Stimulated activated CD4-positive, alpha-beta T cell treated with anti-CD3 and anti-CD28 coated beads, Interleukin-1b, Interleukin-23, amount 100 ng/mL, for 1 hour (primary cell): ENCODE measurements at places on chromosomes 3 and 15.

DNA sequence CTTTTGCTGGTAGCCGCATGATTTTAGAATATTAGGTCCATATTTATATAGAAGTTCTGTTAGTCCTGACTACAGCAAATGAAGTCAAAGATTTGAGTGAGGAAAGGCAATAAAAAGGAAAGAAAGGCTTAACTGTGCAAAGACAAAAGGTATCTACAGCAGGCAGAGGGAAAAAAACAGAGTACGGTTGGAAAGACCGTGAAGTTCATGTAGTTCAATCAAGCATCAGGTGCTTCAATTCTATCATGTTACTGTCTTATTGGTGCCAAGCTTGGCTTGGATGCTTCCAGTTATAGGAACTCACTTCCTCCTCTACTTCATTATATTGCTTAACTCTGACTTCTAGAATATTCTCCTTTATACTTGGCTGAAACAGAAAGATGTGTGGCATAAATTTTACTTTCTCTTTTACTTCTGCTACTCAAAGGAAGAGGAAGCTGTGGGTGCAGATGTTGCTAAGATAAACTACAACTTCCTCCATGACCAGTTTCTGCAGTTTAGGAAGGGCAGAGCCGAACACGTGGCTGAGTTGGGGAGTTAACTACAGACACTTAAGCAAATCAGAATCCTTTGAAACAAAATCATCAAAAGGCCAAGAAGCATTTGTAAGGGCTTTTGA lies 72.6 kb upstream of the ZBED2 start:
- DNase-seq, result peak; percentile 20

DNA sequence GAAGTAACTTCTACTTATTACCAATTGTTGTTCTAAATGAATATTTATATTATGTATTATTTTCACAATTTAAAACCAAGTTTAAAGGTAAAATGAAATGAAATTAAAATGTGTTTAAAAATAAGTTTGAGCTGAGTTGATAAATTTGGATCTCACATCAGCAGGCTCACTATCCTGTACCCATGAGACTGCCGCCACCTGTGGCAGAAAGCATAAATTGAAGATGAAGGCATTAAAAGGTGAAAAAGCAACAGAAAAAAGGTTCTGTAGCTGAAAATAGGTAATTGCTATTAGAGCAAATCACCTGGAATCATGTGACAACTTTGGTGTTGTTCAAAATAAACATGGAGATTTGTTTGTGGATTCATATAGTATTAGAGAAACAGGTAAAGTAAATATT lies 133.0 kb upstream of the CADM2 start:
- DNase-seq, result no peak

- DNase-seq, result no peak
Measured at GRCh38 chr15:83585601-83586335, 68.2 kb upstream of the ADAMTSL3 start.

DNA sequence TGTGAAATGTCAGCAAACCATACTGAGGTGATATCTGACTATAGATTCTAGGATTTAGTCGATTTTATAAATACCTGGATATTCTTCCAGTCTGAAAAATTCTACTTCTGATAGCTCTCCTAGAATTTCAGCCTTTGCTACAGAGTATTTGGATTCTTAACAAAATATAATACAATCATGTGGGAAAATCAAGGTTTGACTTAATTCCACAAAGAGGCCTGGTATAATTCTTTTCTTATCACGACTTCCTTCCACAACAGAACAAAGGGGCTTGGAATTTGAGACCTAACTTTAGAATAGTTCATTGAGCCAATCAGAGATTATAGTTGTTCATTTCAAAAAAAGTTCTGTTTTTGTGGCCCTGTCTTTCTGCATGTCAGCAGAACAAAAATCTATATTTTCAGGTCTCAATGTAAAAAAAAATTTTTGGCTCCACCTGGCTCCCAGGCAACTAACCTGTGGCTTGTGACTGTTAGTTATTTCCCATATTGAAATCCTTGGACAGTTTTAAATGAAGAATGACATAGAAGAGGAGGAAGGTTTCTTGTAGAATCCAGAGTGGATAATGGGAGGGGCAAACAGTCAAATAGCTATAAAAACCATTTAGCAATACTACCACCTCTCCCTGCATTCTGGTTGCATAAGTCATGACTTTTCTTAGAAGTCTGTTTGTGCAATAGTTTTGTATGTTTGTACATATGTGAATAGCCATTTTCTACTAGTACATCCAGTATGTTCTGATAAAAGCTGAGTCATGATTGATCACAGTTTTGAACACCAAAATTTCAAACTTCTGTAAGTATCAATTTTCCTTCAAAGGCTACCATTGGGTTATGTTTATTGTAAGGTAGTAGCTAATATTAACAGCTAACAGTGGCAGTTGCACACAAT lies 4.0 kb downstream of the TM4SF1 start:
- no peak for DNase-seq

GRCh38 chr15:25177955-25178801 lies 223.4 kb downstream of the SNRPN start:
- no peak for DNase-seq

DNA sequence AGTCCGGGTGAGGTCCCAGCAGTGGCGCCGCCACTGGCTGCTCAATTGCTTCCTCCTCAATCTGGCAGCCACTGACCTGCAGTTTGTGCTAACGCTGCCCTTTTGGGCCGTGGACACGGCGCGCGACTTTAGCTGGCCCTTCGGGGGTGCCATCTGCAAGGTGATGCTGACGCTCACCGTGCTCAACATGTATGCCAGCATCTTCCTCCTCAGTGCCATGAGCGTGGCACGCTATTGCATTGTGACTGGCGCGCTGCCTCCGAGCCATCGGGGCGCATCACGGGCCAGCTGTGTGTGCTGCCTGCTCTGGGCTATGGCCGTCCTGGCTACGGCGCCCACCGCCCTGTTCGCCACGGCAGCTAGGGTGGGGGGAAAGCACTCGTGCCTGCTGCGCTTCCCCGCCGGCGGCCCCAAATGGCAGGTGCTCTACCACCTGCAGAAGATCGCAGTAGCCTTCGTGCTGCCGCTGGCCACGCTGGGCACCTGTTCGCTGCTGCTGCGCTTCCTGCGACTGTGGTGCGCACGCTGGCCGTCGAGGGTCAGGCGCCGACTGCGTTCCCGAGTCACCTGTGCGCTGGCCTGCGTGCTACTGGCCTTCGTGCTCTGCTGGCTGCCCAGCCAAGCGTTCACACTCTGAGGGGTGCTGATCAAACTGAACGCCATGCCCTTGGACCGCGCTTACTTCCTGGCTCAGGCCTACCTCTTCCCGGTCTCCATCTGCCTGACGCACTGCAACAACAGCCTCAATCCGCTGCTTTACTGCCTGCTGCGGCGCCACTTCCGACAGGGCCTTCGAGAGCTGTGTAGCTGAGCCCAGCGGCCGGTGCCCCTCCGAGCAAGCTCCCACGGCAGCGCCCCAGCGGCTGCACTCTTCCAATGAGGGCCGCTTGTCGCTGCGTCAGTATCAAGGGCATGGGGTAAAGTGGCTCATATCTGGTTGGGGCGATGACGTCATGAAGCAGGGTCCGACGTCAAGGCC lies 20.3 kb upstream of the ADAMTS7 start:
- no peak for DNase-seq

DNA sequence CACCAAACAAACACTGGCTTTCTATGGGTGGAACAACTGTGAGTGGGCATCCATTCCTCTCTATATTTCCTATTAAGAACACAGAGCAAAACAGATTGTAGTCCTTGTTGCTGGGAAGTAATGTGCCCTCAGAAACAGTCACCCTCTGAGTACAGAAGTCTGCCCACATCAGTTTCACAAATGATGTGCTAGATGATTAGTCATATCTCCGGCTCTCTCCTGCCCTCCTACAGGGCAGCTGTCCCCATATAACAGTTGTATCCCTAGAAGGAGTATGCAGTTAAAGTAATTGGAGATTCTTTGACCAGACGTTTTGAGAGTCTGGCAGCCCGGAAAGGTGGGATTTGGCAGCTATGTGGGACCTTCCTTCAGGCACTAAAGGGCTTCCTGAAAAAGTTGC lies 159.9 kb downstream of the APBA2 start:
- no peak for DNase-seq

GRCh38 chr3:47324278-47324865 lies 41.6 kb downstream of the KLHL18 start:
- peak; percentile 3 for DNase-seq

GRCh38 chr3:57764794-57765193 lies 8.7 kb downstream of the SLMAP start:
- no peak for DNase-seq

- no peak for DNase-seq
Measured at GRCh38 chr15:38853608-38854007, 289.0 kb upstream of the RASGRP1 start.

GRCh38 chr3:55630280-55630920 lies 143.3 kb upstream of the WNT5A start:
- no peak for DNase-seq

DNA sequence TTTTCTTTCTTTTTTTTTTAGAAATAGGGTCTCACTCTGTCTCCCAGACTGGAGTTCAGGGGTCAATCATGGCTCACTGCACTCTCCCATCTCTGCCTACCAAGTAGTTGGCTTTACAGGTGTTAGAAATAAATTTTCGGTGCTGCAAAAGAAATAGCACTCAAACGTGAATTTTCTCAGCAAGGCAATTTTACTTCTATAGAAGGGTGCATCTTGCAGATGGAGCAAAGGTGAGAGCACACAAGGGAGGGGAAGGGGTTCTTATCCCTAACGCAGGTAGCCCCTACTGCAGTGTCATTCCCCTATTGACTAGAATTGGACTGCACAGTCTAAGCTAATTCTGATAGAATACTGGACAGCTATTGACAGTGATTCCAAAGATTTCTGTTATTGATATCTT lies 6.8 kb upstream of the FBLN2 start:
- DNase-seq, result no peak

GRCh38 chr3:129633751-129634481 lies 27.4 kb upstream of the PLXND1 start:
- DNase-seq, result no peak

DNA sequence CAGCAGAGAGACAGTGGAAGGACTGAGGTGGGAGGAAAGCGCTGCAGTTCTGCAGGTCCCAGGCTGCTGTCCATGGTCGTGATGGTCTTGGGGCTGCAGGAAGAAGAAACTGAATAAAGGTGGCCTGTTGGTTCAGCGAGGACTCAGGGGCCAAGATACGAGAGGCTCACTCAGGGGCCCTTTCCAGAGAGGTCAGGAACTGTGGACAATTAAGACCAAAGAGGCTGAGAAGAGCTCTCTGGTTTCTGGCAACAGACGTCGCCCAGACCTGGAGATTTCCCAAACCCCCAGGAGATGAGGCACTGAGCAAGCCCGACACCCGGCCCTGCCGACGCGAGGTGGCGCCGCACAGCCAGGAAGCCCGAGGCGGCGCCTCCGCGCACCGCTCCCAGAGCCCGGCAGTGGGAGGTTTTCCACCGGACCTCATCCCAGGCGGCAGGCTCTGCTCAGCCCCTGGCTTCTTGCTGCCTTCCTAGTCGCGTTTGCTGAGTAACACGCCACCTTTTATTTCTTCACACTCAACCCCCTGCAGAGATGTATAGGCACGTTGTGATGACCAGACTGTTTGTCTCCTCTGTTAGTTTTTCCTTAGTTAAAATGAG lies 56.4 kb upstream of the ARRDC4 start:
- DNase-seq, result no peak

- peak; percentile 69 for DNase-seq
Measured at GRCh38 chr3:27368831-27369607, at the start of gene NEK10. Gene NEK10 (minus strand): TSS chr3:27369383. CDS start chr3:27352882, 16,501 bp downstream.

- no peak for DNase-seq
Measured at GRCh38 chr3:14130230-14130629, 5.4 kb downstream of the TMEM43 start.

GRCh38 chr3:133443649-133444422 lies 44.0 kb downstream of the BFSP2 start:
- DNase-seq, result no peak

- DNase-seq, result no peak
Measured at GRCh38 chr3:160566499-160566898, 1.1 kb upstream of the KPNA4 start.

DNA sequence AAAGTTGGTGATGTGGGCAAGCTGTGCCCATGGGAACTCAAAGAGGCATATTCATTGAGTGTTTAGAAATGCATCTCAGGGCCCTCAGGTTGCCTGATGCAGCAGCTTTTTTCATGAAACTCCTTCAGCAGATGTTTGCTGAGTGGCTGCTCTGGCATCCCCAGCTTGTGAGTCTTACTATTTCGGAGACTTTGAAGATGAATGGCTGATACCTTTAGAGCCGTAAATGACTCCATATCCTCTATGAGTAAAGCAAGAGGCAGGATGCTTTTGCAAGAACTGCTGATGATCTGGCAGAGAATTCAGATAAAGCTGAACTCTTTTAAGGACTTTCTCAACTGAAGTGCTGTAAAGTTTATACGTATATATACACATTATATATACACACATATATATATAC lies 384.3 kb downstream of the CACNA2D3 start:
- DNase-seq, result no peak

- no peak for DNase-seq
Measured at GRCh38 chr3:127041933-127042332, 59.0 kb downstream of the PLXNA1 start.

- no peak for DNase-seq
Measured at GRCh38 chr15:66825731-66826130, 123.7 kb downstream of the SMAD6 start.

GRCh38 chr3:181431748-181432147 lies 280.0 kb upstream of the SOX2 start:
- DNase-seq, result no peak

DNA sequence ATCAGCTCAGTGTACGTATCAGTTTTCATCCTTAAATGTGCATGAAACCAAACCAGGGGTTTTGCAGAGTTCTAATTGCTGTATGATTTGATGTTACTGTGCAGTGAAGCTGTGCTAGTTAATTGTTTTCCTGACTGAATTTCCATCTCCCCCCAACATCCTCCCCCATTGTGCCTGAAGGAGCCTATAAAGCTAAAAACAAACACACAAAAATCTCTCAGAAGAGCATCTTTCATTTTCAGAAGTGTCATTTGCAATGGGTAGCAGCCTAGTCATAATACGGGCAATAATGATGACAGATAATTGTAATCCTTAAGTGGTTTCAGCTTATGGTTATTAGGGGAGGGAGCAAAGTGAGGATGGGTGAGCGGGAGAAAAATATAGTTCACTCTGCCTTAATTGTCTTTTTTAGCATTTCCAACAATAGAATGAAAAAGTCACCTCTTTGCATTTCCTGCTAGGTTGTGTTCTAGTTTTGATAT lies 207.9 kb upstream of the TBL1XR1 start:
- no peak for DNase-seq
